CD4-positive, alpha-beta T cell treated with Interleukin-21 for 1 hour (primary cell): ENCODE measurements at places on chromosomes 7 and 10.
A peak's percentile ranks its signal among the peaks of the same experiment; 100 is the strongest.

GRCh38 chr10:96585736-96586418 is 935 bp downstream of the TM9SF3 start:
- peak; percentile 65 for DNase-seq

- DNase-seq, result no peak
Observed at GRCh38 chr10:98172495-98172894, 38.0 kb downstream of the R3HCC1L start.

DNA sequence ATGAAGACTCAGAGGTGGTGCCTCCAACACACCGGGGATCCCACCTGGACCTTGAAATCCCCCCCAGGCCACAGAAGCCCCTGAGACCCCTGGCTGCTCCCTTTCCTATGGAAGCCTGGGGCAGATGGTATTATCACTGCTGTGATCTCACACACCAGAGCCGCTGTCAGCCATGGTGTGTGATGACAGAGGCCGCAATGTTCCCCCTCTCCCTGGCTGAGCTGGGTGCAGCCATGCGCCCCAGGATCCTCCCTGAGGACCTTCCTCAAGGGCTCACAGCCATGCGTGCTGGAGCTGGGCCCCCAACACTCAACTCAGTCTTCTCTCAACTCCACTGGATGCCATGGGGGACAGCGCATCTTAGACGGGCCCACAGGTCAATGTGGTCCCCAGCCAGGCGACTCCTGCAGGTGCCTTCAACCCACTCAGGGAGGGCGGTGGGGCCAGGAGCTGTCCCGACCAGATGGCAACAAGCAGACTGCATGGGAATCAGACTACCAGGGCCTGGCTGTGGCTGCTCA is 44.9 kb downstream of the VIPR2 start:
- no peak for DNase-seq

DNA sequence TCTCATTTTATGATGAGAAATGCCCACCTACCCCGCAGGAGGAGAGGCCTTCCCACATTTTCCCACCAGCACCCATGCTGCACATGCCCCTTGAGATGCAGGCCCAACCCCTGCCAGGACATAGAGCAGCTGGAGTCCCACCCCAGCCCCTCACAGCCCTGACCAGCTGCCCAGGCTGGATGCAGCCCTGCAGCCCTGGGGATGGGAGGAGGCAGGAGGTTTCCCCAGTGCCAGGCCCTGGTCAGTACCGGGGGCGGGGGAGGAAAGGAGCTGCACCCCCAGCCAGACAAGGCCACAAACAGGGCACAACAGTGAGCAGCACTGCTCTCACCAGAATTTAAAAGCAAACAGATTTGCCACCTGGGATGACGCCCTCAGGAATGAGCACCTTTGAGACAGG is 196.1 kb downstream of the PTPRN2 start:
- no peak for DNase-seq

DNA sequence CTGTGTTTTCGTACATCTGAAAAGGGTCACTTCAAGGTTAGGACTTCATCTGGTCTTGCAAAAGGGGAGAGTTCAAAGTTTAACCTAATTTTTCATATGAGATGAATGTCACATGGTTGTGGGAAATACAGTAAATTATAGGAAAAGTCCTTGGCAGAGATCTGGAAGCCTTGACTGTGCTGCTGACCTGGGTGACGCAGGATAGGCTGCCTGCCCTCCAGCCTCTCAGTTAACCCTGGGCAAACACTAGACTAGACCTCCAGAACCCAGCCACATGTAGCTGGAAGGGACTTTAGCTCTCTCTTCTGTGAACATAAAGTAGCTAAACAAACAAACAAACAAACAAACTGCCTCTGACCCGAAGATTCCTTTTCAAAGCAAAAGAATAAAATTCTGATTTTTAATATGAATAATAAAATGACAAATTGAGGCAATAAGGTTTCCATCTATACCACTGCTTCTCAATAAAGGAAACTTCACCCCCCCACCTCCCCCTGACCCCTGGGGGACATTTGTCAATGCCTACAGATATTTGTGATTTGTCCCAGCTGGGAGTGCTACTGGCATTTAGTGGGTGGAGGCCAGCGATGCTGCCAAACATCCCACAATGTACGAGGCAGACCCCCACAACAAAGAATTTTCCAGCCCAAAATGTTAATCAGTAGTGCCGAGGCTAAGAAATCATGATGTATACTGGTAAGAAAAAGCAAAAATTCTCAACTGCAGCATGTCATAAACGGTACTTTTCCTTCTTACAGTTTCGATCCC is 75.2 kb upstream of the PRR15 start:
- DNase-seq, result no peak

GRCh38 chr10:55058800-55059199 is 257.8 kb upstream of the PCDH15 start:
- no peak for DNase-seq

GRCh38 chr7:45962861-45963260 is 41.8 kb upstream of the IGFBP3 start:
- DNase-seq, result no peak

DNA sequence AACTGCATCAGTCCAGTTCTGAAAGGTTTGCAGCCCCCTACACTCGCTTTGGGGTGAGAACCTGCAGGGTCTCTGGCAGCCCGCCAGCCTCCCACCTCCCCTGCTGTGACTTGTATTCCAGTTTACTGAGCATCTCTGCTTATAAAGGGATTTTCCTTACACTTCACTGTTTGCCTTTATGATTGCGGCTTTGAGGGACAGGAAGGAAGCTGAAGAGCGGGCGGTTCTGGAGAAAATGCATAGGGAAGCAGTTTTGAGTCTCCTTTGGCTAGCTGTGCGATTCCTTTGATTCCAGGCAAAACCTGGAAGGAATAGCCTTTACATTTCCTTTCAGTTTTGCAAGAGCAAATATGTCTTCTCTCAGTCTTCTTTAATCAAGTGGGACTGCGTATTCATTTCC is 65.0 kb upstream of the TRIM8 start:
- DNase-seq, result no peak

DNA sequence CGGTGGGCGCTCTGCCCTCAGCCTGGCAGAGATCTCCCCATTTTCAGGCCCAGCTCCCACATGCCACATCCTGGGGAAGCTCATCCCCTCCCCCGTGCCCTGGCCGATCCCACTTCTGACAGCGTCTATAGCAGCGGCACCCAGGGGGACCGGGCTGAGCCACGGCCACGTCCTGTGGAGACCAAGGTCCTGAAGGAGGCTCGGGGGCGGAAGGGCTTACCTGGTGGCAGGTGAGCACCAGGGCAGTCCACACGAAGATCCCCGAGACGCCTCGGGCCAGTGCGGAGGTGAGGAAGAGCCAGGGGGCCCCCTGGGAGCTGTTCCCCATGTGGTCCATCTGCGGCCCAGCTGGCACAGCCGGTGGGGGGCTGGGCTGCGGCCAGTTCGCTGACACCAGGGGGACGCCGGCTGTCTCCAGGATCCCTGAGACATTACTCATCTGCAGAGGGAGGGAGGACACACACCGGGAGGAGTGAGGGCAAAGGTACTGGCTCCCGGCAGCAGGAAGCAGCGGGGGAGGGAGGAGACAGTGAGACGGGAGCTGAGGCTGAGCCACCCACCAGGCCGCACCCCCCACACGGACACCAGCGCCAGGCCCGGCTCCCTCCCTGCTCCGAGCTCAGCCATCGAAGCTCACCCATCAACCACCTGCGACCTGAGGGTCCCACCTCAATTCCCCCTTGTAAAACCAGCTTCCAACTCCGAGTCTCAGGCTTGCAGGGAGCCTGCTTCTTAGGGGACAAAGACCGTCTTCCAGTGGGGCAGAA is 776 bp downstream of the TMEM184A start:
- DNase-seq, result no peak

- no peak for DNase-seq
Observed at GRCh38 chr10:80070057-80070456, 8.4 kb upstream of the TMEM254 start.

GRCh38 chr10:72223743-72224101 is 7.6 kb upstream of the ASCC1 start:
- DNase-seq, result no peak

GRCh38 chr7:78066599-78066998 is 268.0 kb downstream of the PHTF2 start:
- DNase-seq, result no peak

DNA sequence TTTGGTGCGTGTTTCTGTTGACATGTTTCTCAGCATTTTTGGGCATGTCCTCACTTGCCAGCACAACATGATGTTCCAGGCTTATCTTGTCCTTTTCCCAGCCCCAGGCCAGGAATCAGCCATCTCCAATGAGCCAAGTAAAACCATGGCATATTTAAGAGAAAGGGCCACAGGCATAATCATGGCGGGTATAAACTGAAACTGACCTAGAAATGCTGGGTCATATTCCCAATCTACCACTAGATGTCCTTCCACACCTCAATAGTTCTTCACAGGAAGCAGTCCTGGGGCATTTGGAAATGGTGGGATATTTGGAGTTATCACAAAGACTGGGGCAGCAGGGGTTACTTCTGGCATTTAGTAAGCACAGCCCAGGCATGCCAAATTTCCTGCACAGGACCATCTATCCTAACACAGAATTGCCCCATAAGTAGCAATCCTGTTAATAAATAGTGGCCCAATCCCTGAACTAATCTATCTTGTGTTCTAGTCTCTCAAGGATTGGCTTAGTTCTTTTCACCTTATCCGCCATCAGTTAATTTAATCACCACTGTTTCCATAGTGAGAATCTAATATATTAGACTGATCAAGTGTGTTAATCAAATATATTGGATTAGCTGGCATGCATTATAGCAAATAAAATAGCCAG is 101.6 kb downstream of the NPSR1 start:
- DNase-seq, result no peak

DNA sequence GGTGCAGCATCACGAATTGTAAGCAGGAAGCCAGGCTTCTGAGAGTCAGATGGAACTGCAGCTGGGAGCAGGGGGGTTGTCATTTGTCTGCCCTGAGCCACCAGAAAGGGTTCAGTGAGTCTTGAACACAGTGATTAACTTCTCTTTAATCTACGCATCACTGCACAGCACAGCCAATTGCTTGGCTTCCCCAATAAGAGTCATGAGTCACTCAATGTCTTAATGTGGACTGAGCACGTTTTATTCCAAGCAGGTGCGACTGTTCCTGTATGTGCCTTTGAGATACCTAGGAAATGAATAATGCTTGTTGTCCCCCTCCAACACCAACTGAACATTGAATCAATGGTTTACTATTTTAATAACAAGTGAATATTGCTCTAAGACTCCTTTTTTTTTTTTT is 26.0 kb upstream of the PLEKHA1 start:
- DNase-seq, result no peak

- no peak for DNase-seq
Observed at GRCh38 chr7:101705331-101705730, 76.2 kb upstream of the MYL10 start.

DNA sequence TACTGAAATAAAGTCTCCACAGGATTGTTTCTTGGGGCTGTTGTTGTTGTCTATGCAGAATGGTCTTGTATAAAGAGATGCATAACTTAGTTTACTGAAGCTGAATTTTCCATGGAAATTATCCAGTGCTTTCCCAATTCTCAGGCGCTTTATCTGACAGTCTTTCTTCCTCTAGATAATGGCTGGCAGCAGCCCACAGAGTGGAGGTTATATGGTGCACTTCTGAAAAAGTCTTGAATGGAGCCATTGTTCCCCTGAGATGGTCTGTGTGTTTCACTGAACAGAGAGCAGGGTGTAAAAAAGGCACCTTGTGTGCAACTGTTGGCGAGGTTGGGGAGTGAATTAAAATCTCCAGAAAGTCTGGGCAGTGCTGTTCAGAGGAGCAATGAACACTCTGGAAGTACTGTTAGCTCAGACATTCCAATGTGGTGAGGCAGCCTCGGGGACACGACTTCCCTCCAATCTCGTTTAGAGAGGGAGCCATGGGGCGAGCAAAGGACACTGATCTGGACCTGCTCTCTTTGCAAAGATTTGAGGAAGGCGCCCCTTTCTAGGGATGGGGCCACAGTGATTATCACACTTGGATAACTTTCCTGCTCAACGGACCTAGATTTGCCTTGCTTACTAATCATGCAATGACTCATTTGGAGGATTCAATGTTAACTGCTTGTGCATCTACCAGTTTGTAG is 2.0 kb upstream of the PLCE1 start:
- no peak for DNase-seq

DNA sequence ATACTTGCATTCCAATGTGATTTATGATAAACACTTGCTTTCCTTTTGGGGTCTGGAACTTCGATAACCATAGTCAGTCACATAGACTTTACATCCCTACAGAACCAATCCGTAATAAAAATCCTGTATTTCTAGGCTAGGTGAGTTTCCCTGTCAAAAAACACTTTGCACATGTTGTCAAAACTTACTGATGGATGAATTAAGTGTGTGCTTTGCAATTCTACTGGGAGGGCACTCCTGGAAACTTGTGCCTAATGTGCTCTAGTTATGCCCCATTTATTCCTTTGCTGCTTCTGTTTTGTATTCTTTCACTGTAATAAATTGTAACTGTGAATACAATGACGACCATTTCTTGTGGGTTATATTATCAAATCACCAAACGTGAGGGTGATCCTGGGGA is 684.8 kb upstream of the PCDH15 start:
- DNase-seq, result no peak

DNA sequence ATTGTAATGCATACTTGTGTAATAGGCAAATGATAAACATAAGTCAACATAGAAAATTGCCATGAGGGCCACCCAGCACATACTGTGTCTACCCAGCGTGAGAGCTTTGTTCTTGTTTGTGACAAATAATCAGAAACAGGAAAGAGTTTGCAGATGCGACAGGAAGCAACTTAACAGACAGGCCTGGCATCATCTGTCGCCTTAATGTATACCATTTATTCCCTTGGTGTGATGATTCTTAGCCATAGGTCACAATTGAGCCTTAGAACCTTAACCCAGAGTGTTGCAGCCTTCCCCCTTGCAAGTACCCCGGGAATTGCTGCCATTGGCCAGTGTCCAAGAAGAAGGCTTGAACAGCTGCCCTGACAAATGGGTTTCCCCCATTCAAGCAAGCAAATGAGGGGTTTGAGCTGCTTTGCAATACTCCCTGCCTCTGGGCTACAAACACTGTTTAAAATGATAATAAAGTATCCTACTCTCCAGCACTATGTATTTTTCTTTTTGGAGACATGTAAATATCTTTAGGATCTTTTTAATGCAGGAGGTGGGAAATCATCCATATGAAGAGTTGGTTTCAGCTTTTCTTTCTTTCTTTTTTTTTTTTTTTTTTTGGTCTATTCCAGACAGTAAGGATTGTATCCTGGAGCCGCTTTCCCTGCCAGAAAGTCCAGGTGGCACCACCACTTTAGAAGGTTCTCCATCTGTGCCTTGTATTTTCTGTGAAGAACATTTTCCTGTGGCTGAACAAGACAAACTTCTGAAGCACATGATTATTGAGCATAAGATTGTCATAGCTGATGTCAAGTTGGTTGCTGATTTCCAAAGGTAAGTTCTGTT is 80.0 kb downstream of the ZNF277 start:
- no peak for DNase-seq

- DNase-seq, result no peak
Observed at GRCh38 chr10:77493851-77494261, 143.8 kb downstream of the KCNMA1 start.
